ENCODE measurements at places on chromosomes 7 and 10. TPM values are rescaled to one million over a fixed set of nuclear protein-coding genes. Genes with fewer than 3 reads are reported as not detected.
A peak's percentile ranks its signal among the peaks of the same experiment; 100 is the strongest.

DNA sequence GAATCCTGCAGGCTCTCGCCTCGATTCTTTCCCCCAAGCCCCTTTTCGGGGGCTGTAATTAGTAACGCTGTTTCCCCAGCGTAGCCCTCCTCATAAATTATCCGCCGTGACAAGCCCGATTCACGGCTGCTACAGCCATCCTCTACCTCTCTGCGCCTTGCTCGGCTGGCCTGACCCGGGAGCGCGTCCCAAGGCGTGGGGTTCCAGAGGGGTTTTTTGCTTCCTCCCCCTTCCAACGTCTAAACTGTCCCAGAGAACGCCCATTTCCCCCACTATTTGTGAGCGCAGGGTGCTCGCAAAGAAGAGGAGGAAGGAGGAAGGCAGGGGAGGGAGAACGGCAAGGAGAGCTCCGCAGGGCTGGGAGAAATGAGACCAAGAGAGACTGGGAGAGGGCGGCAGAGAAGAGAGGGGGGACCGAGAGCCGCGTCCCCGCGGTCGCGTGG, 880 bp downstream of the HOXA5 start:
- peak; percentile 41 for DNase-seq

- no peak for DNase-seq
These were observed 39.0 kb downstream of the CRCP start for GRCh38 chr7:66153691-66154090.

DNA sequence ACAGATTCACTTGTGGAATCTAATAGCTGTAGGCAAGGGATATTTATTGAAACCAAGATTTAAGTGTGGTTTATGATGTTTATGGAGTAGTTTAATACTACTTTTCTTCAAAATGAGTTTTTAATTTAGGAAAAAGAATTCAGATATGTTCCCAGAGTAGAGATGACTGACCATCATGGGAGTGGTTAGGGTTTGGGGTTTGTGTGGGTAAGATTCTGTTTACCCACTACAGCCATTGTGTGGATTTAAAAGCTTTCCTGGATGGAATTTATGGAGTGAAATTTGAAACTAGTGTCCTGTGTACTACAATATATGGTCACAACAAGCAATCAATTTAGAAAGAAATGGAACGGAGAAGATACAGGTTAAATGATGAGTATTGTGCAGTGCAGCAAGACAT, 453.5 kb downstream of the AUTS2 start:
- no peak for DNase-seq

The MKI67 gene
- polyA plus RNA-seq, result 0.07 TPM

- DNase-seq, result no peak
These were observed 392.0 kb downstream of the NRG3 start for GRCh38 chr10:82267014-82267413.

The ANXA8 gene
- 0.05 TPM for polyA plus RNA-seq

- no peak for DNase-seq
These were observed 980 bp downstream of the ADAM8 start for GRCh38 chr10:133275684-133276092.

The ADAM22 gene
- 0.14 TPM for polyA plus RNA-seq
